ENCODE measurements at places on chromosomes 4 and X.

GRCh38 chr4:94302191-94302590 is 40.4 kb downstream of the HPGDS start:
- DNase-seq, result no peak

DNA sequence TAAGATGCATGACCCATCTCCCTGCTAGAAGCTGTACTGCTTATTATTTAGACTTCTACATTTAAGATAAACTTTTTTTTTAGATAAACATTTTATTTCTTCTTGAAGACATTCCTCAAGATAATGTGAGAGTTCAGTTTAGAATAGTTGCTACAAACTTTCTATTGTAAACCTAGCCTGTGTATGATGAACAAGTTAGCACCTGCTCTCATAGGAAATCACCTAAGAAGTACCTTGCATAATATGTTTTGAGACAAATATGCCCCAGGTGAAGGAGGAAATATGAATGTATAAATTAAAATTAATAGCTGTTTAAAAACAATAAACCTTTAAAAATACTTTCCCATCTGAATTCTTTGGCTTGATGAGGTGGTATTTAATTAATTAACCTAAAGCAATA is 35.6 kb downstream of the RASGEF1B start:
- no peak for DNase-seq

GRCh38 chrX:39724544-39724943 is 373.2 kb downstream of the BCOR start:
- no peak for DNase-seq

DNA sequence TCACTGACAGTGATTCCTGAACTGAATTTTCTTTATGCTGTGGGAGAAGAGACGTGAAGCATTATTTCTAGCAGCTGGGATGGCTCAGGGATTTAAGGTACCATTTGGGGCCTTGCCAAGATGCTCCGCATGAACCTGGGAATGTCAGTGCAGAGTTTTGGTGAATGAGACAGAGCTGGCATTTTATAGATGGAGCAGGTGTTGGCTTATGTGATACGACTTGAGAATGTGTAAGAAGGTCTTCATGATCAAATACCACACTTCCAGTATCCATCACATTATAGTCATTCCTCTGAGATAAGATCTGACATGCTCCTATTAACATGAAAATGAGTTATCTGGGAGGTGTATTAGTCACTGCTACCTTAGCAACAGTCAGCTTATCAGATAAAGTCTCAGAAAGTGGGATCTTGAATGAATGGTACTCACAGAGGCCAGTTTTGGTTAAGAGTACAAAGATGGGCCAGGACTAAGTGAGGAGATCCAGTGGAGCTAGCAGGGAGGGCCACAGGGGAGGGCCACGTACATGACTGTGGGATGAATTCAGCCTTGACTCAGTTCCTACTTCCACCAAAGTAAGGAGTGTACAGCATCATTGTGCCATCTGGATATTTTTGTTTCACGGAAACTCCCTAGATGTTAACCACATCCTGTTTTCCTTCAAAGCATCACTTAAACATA is 116.7 kb downstream of the SPCS3 start:
- no peak for DNase-seq

DNA sequence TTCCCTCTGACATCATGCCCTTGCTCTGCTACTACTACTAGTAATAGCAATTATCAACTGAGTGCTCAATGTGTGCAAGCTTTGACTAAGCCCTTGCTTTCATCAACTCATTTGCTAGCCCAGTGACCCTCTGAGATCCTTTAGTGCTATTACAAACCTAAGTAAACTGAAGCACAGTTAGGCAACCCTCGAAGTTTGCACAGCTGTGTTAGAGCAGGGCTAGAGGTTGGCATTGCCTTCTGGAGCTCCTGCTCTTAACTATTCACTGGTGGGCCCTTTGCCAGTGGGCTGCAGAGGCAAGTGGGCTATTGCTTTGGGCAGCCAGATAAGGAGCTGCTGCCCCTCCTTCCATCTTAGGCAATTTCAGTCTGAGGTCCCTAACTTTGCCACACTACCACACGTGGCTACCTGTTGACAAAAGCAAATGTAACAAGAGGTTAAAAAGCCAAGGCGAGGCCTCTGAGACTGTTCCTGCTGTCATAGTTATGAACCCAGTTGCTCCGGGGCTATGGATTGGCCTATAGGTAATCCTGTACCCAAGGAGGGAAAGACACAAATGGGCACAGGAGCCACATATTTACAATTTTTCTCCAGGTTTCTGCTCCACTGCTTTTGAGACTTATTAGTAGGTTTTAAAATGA is 41.5 kb upstream of the ANKRD50 start:
- DNase-seq, result no peak

DNA sequence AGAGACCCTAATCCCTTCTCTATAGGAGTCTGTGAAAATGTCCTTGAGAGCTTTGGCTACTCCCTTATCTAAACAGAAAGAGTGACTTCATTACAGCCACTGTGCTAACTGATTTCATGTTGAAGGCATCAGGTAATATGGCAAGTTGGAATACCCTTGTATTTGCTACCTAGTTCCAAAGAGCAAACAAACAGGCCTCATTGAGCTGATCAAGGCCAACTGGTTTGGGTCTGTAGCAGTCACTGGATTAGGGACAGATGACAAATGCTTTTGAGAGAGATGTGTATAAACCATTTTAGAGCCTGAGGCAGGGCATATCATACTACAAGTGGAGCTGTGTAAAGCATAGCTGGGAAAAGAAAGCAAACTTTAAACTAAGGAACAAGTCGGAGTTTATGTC is 22.9 kb upstream of the PDLIM5 start:
- DNase-seq, result no peak

DNA sequence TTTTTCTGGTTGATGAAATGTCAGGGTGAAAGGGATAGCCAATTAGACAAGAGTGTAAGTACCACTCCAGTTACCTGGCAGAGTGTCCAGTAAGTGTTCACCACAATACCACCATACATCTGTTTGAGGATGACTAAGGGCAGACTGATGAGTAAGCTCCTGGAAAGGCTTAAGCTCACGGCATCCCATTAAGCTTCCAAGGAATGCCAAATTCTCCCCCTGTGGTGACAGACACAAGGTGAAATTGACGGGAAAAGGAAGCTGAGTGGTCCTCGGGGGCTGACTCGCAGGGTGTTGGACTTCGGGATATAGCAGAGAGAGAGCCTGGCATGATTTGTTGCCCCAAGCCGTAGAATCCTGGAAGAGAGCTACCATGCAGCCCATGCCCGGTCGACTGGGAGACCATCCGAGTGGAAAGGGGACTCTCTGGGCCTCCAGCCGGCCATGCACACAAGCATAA is 7.6 kb upstream of the BST1 start:
- DNase-seq, result peak; percentile 73

DNA sequence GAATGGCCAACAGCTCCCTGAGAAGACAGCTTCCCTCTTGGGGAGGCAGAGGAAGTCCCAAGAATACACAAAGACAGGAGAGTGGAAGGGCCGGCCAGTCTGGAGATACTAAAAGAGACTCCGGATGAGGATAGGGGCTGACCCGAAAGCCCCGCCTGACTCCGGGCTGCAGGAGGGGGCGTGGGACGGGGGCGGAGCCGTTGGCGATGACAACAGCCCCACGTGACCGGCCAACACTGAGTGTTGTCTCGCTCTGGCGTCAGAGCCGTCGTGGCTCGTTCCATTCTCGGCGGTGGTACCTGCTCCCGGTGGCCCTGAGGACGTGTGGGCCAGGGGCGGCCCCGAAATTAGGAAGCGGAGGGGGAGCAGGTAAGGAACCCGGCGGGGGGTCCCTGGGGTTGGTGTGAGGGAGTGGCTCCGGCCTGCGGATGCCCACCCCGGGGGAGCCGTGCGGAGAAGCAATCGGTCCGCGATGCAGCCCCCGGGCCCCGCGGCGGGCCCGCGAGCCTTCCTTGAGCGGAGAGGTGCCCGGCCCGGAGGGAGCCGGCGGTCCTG is at the start of gene BEX4:
BEX4 (plus strand) TSS at position 239 of the 555 bp plus-strand sequence. CDS start 1,046 bp downstream, outside the sequence.
- DNase-seq, result peak; percentile 97

DNA sequence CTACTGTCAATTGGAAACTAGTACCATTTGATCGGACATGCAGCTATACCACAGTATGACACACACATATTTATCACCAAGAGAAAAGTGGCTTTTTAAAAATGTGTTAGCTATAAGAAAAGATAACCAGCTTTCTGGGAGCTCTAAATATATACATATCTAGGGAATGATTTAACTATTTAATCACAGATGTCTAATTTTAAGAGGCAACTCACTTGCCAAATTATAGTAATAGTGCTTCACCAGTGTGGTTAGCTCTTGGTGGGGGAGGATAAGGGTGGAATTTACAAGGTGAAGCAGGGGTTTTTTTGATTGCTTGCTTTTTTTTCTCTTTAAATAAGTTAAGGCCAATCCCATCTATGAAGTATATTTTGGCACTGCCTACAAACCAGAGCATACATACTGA is 547.7 kb upstream of the DIPK2B start:
- no peak for DNase-seq

DNA sequence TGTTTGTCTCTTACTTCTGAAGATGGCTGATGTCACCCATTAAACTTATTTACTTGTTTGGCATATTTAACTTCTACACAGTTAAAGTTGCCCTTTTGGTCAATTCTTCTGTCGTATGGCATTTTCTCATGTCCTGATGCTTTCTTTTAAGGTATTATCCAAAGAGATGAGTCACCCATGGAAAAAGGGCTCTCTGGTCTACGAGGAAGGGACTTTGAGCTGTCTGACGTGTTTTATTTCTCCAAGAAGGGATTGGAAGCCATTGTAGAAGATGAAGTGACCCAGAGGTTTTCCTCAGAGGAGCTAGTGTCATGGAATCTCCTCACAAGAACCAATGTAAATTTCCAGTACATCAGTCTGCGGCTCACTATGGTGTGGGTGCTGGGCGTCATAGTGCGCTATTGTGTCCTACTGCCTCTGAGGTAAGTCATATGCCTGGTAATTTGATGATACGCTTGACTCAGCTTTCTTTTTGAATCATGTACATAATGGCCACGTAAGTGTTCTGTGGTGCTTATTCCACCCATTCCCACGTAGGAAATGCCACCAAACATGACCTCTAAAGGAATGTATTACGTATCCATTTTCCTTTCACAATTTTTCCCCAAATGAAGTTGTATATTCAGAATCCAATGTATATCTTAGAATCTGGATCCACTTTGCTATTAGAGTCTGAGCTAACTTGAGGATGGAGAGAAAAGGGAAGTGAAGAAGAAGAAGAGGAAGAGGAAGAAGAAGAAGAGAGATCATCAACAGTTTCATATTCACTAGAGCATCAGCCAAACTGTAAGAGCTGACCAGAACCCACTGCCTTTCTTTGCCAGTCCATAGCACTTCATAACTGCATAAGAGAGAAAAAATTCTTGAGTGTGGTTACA is 45.7 kb downstream of the GPAT3 start:
- DNase-seq, result no peak

DNA sequence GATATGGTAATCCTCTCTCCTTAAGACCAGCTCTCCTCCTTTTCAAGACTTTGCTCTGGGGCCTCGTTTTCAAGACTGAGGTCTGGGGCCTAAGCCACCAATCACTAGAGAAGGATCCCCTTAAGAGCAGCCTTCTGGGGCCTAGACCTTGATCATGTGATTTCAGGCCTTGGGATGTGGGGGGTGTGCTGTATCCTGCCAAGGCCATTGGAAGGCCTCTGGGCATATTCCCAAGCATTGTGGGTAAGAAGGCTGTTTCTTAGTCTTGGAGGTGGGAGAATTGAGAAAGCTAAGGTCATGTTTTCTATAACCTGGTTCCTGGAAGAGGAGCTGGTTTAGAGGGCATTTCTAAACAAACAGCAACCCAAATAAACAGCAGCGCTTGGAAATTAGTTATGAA is 12.1 kb downstream of the TMEM164 start:
- no peak for DNase-seq

DNA sequence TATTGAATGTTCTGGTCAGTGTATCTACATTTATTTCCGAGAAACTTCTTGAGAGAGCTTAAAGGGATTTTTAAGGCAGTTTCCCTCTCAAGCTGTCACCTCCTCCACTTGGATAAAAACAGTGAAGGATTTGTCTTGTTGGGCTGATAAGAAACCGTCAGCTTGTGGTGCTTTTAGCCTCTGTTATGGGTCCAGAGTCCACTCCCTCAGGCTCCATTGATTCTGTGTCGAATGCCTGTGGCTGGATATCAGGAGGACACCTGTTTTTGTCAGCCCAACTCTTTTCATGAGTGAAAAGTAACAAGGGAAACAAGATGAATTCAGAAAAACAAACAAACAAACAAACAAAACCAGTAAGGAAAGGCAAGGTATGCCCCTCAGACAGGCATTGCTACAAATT is 12.4 kb downstream of the CLCN4 start:
- DNase-seq, result peak; percentile 44

DNA sequence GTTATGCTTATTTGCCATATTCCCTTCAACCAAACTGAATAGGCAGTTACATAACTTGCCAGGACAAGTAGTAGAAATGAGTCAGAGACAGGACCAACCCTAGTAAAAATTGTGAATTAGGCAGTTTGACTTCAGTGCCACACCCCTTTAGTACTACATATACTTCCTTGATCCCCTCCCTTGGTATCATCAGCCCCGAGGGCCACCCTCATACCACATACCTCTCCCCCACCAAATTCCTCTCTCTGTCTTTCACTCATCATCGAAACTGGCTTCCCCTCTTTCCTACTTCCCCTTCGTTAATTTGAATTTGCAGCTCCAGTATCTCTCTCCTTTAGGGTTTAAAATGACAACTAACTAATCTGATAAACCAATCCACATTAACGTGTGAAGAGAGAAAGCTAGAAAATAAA is 7.9 kb upstream of the PTPN13 start:
- DNase-seq, result peak; percentile 15

GRCh38 chrX:40174001-40174853 is 76.5 kb upstream of the BCOR start:
- peak; percentile 83 for DNase-seq

DNA sequence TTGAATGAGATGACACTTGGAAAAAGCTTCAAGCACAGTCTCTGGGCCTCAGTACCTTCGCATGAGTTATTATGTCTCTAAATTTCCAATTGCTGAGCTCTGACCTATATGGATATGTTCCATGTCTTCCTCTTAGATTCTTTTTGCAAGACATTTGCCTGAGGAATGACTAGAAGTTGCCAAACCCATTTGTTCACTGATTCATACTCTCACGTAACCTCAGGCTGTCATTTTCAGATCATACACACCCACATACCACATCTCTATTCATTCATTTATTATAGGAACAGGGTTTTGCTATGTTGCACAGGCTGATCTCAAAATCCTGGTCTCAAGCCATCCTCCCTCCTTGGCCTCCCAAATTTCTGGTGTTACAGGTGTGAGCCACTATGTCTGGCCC is 2137.1 kb upstream of the TENM3 start:
- DNase-seq, result no peak

DNA sequence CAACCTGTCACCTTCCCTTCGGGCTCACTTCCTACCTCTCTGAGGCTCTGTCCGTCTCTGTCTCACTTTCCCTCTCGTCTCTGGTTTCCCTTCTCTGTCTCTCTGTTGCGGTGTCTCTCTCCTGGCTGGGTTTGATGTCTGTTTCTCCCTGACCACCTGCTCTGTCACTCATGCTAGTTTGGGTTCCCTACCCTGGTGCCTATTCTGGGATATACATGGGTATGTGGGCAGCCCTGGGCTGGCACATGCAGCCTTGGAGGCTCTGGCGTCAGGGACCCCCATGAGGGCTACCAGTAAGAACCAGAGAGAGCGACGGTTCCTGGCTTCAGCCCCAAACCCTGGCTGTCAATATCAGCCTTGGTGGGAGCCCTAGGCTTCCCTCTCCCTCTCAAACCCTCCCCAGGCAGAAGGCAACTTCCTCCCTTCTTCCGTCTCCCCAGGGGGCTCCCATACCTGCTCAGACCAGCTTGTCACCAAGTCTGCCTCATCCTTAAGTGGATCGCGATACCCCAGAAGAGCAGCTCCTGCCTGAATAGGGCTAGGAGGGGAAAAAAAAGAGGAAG is 314 bp downstream of the DNASE1L1 start:
- no peak for DNase-seq

GRCh38 chr4:83758285-83758684 is 222.4 kb downstream of the GPAT3 start:
- no peak for DNase-seq

Data from ELF-1 (cell line).